Activated CD4-positive, alpha-beta T cell treated with anti-CD3 and anti-CD28 coated beads, Interleukin-2, amount 50 U/mL, for 4 hours (primary cell): ENCODE measurements at places on chromosomes 16 and 17.

DNA sequence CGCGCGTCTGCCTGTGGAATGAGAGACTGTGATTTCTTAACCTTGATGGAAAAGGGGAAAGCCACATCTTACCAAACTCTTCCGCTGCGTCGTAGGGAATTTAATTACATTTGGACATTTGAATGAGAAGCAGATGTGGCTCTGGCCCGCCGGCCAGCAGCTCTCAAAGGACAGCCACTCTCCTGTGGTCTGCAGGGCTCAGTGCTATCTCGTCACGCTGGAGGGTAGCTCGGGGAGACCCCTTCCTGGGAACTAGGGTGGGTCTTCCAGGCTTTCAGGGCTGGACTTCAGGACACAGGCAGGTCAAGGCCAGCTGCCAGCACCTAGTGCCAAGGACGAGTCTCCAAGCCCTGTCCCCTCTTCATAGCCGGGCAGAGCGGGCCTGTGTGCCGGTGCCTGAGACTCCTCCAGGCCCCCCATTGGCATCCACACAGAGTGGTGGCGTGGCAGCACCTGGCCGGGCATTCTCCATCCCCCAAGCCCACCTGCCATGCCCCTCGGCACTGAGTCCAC is 15.9 kb upstream of the TBX2 start:
- DNase-seq, result no peak

- DNase-seq, result no peak
These were observed 15.3 kb downstream of the SLC13A2 start for GRCh38 chr17:28488533-28489276.

GRCh38 chr16:56192635-56192945 is 1.3 kb downstream of the GNAO1 start:
- DNase-seq, result no peak

GRCh38 chr17:45294506-45294905 is 22.3 kb downstream of the MAP3K14 start:
- no peak for DNase-seq

DNA sequence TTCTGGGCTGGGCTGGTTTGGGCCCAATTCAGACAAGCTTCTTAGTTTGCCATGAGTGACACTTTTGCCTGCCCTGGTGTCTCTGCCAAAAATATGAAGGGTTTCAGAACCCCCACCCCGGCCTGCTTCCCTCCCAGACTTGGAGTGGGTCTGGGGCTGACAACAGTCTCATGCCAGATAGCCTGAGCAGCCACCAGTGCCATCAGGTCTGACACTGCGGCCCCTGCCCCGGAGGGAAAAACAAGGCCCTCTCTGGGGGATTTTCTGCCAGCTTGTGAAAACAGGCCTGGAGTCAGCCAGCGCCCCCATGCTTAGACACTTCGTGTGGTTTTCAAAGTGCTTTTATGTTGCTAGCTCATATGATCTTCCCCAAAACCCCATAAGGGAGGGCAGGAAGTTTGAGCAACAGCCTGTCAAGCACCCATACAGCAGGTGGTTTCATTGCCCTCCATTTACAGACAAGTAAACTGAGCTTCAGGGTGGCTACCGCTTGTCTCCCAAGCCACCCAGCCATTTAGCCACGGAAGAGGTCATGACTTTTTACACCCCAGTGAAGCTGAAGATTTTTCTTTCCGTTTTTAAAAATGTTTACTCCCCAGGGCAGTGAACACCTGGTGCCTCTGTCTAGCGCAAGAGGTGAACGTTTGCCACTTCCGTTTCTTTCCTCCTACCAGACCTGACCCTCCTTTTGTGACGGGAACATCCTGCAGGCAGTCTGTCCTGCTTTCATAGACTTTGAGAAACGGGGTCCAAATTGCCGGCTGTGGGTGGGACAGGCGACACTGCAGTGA is 300.6 kb downstream of the SEC14L1 start:
- DNase-seq, result peak; percentile 58

DNA sequence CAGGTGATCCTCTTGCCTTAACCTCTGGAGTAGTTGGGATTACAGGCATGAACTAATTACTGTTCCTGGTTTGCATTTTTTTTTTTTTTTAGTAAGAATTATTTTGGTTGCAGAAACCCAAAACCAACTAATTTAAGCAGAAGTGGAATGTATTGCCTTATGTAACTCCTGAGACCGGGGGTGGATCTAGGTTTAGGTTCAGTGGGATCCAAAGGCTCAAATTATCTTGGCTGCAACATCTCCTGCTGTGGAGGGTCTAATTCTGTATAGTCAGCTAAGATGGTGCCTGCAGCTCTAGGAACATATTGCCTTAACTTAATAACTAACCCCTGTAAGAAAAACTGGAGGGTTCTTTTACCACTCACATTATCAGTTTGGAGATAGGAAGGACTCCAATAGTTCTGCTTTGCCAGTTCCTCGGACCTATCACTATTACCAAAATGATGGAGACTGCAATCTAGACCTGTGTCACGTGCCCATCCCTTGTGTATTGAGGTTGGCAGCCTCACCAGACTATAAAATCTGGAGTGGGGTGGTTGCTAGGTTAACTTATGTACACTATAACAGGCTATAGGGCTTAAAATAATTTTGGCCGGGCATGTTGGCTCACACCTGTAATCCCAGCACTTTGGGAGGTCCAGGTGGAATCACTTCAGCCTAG is 8.5 kb downstream of the SNTB2 start:
- no peak for DNase-seq

DNA sequence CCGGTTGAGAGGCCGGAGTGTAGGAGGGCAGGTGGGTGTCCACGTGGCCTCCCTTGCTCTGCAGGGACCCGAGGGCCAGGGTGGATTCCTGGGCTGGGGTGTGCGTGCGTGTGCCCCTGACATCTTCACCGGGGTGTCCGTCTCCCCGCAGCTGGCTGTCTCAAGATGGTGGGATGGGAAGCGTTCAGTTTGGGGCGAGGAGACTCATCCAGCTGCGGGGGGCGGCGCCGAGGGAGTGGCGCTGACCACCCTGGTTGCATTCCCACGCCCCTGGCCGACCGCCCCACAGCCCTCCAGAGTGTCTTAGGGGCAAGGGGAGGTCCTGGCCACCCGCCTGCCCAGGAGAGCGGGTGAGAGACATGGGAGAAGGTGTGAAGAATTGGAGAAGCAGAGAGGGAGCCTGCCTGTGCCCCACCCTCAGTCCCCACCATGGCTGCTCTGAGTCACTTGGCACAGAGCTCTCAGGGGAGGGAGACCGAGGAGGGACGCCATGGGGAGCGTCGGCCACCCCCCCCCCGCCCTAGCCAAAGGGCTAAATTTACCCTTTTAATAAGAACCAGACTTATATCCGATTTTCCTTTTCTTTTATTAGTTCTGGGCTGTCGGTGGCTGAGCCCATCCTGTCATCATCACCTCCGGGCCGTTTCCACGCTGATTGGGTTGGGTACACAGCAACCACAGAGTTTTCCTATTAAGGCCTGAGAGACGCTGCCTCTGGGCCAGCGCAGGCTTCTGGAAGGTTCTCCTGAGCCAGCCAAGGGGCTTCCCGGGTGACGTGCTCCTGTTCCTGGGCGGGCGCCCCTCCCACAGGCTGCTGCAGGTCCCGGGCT is 22.0 kb downstream of the BAHCC1 start:
- no peak for DNase-seq

DNA sequence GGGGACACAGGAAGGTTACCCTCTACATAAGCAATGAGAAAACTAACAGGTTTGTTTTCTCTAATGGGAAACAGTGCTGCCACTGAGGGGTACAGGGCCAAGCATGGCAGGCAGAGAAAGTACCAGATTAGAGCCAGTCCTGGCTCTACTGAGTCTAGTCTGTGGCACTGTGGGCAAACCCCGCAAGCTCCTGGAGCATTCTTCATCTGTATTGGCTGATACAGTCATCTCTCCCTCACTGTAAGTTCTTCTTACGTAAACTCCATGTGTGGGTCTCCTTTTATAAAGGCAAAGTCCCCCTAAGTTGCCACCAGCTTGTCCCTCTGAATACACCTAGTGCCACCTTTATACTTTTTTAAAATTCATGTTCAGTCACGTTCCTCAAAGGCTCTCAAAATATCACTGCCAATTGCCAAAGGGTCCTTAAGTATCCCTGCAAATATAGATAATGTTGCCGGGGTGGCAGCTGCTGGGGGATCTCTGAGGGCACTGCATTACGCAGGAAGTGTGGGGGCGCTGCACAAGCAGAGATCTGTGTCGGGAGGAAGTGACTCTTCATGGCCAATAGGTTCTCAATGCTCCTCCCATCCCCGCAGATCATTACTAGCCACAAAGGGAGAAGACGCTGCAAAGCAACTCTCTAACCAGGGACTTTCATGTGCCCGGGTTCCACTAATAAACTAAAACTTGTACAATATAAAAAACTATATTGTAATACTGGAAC is 18.8 kb downstream of the XPO6 start:
- DNase-seq, result peak; percentile 71

DNA sequence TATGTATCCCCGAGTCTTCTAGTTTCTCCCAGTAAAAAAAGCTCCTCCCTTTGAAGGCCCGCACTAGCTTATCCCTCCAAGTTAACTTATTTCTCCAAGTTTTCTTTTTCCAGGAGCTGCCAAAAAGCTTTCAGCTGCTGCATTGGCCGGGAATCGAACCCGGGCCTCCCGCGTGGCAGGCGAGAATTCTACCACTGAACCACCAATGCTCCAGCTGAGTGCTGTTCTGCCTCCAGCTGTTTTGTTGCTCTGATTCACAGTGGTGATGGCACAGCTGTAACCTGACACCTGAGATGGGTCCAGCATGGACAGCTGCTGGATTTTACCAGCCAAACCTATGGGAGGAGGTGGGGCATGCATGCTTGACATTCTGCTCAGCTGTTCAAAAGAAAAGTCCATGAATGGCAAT is 22.1 kb downstream of the VAC14 start:
- no peak for DNase-seq

DNA sequence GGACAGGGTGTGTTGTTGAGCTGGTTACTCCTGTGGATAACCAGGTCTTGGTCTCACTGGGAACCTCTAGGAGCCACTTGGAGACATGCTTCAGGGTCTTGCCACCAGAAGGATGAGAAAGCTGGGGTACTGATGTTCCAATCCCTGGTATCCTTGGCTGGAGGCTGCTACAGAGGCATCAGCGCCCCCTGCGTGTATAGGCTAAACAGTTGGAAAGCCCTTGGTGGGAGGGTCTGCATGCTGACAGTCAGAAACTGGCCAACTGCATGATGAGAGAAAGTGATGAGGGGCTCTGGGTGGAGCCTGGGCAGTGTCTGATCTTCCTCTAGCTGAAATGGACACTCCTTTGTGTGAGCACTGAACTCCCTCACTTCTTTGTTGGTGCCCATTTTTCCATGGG is 536.9 kb downstream of the XYLT1 start:
- DNase-seq, result no peak

GRCh38 chr16:9428355-9429005 is 337.0 kb downstream of the HAPSTR1 start:
- no peak for DNase-seq

DNA sequence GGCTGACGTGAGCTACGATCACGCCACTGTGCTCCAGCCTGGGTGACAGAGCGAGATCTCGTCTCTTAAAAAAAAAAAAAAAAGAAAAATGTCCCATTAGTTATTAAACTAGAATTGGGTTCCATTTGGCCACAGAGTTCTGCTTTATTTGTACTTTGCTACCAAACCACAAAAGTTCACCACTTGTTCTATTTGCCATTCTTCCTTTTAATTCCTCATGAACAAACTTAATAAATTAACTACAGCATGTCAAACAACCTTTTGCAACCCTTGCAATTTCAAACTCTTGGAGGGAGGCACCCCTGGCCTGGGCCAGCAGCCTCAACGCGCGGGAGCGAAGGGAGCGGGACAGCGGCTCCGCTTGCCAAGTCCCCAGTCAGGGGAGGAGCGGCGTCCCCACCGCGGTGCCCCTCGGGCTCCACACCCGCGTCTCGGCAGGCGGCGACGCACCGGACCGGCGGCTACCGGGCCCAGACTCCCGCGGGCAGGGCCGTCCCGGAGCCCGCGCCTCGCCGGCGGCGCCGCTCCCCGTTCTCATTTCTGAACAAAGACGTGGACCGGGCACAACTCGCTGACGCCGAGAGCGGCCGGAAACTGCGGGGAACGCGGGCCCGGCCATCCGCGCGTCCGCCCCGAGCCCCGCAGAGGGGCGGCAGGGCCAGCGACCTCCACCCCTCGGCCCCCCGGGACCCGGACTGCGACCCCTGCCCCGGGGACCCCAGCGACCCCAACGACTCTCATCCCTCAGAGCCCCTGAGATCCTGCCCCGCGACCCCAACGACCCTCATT is 775 bp downstream of the CYTH1 start:
- no peak for DNase-seq

GRCh38 chr17:43018932-43019331 is 3.3 kb downstream of the VAT1 start:
- no peak for DNase-seq

DNA sequence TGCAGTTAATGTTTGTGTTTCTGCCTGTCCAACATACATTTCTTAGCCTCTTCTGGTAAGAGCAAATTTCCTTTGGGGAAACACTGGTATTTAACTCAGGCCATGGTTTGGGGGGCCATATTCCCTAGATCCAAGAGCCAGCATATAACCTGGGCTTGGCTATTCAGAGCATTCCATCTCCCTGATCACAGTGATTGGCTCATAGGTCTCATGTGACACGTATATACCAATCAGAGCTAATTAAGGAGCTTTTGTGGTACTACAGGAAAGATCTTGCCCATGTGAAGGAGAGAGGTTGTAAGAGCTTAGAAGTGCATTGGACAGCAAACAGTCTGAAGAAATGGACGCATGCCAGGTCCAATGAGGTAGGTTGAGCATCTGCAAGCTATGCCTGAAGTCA is 33.4 kb upstream of the GPR139 start:
- DNase-seq, result no peak

DNA sequence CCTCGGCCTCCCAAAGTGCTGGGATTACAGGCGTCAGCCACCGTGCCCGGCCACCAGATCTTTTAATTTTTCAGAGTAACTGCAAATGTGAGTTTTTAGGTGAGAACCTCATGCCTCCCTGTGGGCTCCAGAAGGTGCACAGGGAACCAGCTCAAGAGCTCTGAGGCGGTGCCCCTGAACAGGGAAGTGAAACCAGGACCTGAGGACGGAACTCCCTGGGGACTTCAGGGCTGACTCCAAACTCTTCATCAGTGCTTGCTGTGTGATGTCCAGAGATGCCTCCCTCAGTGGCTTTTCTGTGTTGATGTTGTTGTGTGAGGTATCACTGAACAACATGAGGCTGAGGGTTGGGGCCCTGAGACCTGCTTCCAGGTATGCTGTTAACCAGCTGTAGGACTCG is 23.8 kb downstream of the SLC12A3 start:
- no peak for DNase-seq

DNA sequence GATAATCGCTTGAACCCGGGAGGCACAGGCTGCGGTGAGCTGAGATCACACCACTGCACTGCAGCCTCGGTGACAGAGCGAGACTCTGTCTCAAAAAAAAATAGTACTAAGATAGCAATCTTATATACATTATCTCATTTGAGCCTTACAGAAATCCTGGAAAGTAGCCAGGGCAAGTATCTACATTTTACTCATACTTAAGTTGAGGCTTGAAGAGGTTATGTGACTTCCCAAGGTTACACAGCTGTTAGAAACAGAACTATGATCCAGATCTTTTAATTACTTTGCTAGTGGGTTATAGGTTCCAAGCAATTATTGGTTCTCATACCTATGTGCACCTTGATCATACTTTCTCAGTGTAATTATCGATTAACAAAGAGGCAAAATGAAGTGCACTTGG is 15.4 kb downstream of the C17orf78 start:
- DNase-seq, result no peak
